Spinal cord (tissue), 10 donors: ENCODE measurements at places on chromosomes 12 and 14.

DNA sequence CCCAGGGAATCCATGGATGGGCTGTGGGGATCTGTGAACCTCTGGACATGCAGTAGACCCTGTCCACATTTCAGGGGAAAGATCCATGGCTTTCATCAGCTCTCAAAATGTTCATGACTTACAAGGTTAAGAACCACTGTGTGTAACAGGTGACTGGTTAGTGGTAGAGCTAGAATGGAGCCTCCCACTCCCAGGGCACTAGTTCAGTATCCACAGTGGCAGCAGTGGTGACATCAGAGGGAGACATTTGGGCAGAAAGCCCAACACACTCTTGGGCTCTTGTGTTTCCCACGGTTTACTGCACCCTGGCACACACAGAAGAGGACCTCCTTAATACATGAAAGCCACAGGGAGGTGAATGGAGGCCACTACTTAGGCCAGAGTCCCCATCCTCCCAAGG is 9.1 kb downstream of the KRT74 start:
- H3K4me3 ChIP-seq, result no peak overlapping the region
- H3K27me3 ChIP-seq, result peaks cover 4% of the 10 kb centered on the region
- H3K36me3 ChIP-seq, result no peaks in the 10 kb centered on the region

DNA sequence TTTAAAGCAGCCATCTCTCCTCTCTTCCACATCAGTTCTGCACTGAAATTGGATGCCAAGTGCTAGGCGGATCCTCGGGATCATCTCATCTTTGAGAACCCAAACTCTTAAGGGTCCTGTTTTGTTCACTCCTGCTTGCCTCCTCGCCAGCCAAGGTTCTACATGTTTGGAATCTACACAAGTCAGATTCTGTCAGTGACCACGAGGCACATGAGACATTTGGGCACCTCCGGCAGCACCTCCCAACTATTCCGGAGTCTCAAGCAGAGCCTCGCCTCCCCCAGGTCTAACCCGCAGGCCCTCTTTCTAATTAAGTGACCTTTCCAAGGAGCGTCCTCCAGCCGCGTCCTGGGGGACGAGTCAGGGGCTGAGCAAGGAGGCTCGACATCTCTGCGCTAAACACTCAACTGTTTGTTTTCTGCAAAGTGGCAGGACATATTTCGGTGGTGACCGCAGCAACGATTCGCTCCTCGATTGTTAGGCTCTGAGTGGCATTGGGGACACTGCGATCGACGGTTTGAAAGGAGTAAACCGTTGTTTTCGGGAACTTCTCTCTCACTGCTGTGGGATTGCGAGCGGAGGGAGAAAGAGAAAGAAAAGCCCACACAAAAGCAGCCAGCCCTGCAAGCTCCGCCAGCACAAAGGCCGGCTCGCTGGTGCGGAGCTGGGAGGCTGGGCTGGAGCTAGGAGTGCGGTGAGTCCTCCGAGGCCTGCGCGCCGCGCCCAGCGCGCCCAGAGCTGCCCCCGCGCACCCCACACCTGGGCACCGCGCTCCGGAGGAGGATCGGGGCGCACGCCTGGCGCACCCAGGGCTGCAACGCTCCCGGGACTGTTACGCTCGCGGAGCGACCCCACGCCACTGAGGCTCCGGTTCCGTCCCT is 640 bp downstream of the ARMH4 start:
- DNase-seq, result peak; percentile 80
- no peaks in the 10 kb centered on the region for H3K27me3 ChIP-seq
- H3K4me1 ChIP-seq, result peaks cover 13% of the 10 kb centered on the region
- H3K27ac ChIP-seq, result peak overlapping the region; percentile 22

GRCh38 chr12:129605666-129606065 is 298.2 kb downstream of the TMEM132D start:
- H3K27ac ChIP-seq, result no peak overlapping the region
- H3K4me3 ChIP-seq, result no peak overlapping the region
- no peaks in the 10 kb centered on the region for H3K36me3 ChIP-seq
- H3K27me3 ChIP-seq, result no peaks in the 10 kb centered on the region
- DNase-seq, result peak; percentile 33
- H3K4me1 ChIP-seq, result peaks cover 3% of the 10 kb centered on the region

GRCh38 chr12:116138781-116139180 is 138.7 kb downstream of the MED13L start:
- no peaks in the 10 kb centered on the region for H3K36me3 ChIP-seq
- no peaks in the 10 kb centered on the region for H3K27me3 ChIP-seq
- no peak for DNase-seq
- peaks cover 4% of the 10 kb centered on the region for H3K4me1 ChIP-seq
- H3K27ac ChIP-seq, result no peak overlapping the region

DNA sequence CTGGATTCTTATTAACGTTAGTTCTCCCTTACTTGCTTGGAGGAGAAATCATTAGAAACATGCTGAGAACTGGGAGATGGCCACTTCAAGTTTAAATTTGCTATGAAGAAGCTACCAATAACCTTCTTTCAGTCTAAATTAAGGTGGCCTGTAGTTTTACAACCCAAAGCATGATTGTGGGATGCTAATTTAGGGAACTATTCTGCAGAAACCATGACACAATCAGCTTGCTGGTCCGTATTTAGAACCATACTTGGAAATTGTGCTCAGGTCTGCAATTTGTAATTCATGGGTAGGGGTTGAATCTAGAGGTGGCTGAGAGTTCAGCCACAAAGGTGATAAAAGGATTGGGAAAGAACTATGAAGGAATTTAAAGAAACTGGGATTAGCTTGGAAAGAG is 405.7 kb downstream of the RAD51B start:
- no peaks in the 10 kb centered on the region for H3K4me1 ChIP-seq
- H3K27me3 ChIP-seq, result no peaks in the 10 kb centered on the region
- no peaks in the 10 kb centered on the region for H3K36me3 ChIP-seq
- H3K4me3 ChIP-seq, result no peak overlapping the region
